ENCODE measurements at places on chromosomes 16 and 17.
A peak's percentile ranks its signal among the peaks of the same experiment; 100 is the strongest.

- no peak for DNase-seq
These were observed 42.8 kb downstream of the KANSL1 start for GRCh38 chr17:46150216-46150963.

GRCh38 chr16:66608241-66609138, 4.0 kb downstream of the CMTM3 start:
- peak; percentile 24 for DNase-seq

- no peak for DNase-seq
These were observed 180.0 kb downstream of the TOX3 start for GRCh38 chr16:52366983-52367382.

- no peak for DNase-seq
These were observed 296.3 kb downstream of the CPPED1 start for GRCh38 chr16:12507366-12507765.

- DNase-seq: no peak
These were observed 8.5 kb upstream of the KLHL11 start for GRCh38 chr17:41873559-41874292.

GRCh38 chr17:76545918-76546555, 6.2 kb downstream of the PRCD start:
- DNase-seq: no peak

- DNase-seq: no peak
These were observed 3.1 kb downstream of the HAGHL start for GRCh38 chr16:729768-730665.

GRCh38 chr16:1181404-1182315, 28.8 kb downstream of the CACNA1H start:
- no peak for DNase-seq

- DNase-seq: no peak
These were observed 628 bp downstream of the GABARAPL2 start for GRCh38 chr16:75566758-75567255.

- DNase-seq: no peak
These were observed 4.6 kb downstream of the FAAP100 start for GRCh38 chr17:81547614-81547982.

DNA sequence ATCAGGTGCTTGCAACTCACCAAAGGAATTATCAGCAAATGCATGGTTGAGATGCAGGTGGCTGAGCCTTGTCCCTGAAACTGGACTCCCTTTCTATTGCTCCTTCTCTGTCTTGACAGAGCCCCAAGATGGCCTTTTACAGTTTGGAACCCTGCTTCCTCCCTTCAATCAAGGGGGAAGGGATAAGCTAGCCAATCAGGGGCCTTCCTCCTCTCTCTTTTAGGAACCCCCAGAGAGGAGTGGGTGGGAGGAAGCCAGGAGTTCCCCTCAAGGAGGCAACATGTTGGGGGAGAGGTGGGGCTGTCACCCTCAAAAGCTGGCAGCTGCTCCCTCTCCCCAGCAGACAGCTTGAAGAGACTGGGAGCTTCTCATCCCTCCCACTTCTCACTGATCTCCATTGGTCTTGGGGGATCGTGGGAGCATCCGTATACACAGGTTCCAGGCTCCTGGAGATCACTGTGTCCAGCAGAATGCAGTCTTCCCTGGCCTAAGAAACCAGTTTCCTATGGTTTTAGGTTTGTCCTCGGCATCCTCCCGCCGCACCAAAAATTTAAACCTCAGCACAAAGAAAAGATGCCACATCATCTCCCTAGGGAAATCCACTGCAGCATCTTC, 7.2 kb downstream of the RASL10B start:
- no peak for DNase-seq

- DNase-seq: no peak
These were observed 89.7 kb upstream of the MPHOSPH6 start for GRCh38 chr16:82259731-82260130.
